ENCODE measurements at places on chromosomes 4 and X. TPM values are rescaled to one million over a fixed set of nuclear protein-coding genes. Genes with fewer than 3 reads are reported as not detected.

DNA sequence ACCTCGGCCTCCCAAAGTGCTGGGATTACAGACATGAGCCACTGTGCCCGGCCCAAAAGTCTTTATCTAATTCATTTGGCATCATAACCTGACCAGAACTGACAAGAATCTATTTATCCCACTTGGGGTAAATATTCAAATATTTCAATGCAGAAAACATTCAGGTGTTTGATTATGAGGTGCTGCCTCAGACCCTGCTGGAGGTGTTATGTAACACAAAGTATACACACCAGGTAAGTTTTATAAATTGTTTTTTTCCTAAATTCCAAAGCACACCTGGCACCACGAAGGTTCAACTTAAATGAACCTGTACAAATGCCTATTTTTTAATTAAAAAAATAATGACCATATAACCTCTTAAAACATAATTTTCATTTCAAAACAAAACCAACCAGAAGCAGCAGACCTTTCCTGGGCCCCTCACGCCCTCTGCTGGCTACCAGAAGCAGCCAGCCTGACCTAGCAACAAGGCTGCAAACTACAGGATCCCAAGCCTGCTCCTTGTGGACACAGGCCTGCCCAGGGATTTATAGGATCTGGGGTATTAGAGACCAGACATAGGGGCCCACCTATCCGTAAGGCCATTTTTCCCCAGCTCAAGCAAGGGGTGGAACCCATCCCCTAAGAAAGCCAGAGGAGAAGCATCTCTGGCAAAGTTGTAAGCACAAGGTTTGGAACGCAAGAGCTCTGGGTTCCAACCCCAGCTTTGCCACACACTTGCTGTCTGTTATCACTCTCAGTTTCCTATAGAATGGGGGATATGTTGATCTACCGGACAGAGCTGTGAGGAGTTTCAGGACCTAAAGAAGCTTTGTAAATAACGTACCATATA lies 11.7 kb downstream of the OTUD5 start:
- H3K27ac ChIP-seq: no peak overlapping the region
- no peaks in the 10 kb centered on the region for H3K27me3 ChIP-seq
- DNase-seq: peak; percentile 22
- H3K36me3 ChIP-seq: no peaks in the 10 kb centered on the region

- no peak overlapping the region for H3K27ac ChIP-seq
- no peaks in the 10 kb centered on the region for H3K4me1 ChIP-seq
- H3K4me3 ChIP-seq: no peak overlapping the region
- no peak for DNase-seq
- no peaks in the 10 kb centered on the region for H3K27me3 ChIP-seq
Measured at GRCh38 chrX:36908801-36909675, 99.1 kb upstream of the FAM47C start.

DNA sequence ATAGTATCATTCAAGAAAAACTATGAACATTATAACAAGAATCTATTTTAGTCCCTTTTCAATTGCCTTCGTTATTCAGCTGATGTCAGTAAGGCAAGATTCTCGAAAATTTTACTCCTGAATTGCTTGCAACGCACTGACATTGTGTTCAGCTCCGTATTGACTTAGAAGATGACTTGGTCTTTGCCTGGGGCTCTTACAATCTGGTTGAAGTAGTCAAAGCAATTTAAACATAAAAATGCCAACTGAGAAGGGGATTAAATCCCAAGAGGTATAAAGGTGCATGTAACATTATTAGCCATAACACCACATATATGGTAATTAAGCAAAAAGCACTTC lies 507.1 kb downstream of the CENPC start:
- no peak overlapping the region for H3K27ac ChIP-seq
- H3K27me3 ChIP-seq: no peaks in the 10 kb centered on the region
- no peaks in the 10 kb centered on the region for H3K36me3 ChIP-seq
- H3K4me3 ChIP-seq: no peak overlapping the region
- H3K4me1 ChIP-seq: no peaks in the 10 kb centered on the region

- H3K36me3 ChIP-seq: peaks cover 77% of the 10 kb centered on the region
- H3K27me3 ChIP-seq: no peaks in the 10 kb centered on the region
- no peak overlapping the region for H3K4me3 ChIP-seq
- no peaks in the 10 kb centered on the region for H3K4me1 ChIP-seq
- DNase-seq: no peak
Measured at GRCh38 chr4:48499551-48500066, 9.6 kb downstream of the ZAR1 start.

DNA sequence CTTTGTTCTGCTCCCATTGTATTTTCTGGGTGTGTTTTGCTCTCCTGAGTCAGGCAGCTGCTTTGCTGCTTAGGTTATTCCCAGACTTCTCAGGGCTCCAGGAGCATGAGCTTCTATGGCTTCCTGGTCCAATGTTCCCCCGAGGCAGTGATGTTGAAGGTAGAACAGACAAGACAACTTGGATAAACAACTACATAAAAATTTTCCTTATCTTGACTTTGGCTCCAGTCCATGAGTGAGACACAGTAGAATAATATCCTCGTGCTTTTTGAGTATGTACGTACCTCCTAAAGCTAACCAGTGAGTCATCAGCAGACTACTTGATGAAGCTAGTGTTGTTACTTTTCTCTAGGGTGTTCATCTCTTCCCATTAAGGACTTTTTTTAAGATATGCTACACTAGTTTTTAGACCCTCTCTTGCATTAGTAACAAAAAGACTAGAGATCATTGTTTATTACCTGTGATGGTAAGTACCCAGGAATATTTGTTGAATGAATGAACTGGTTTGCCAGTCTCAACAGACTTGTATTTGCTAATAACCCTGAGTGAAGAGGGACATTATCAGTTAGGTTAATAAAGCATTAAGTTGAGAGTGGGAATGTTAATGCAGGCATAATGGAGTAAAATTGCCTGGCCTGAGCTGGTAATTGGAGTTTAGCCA lies 131.9 kb downstream of the FHIP1A start:
- H3K4me1 ChIP-seq: peaks cover 7% of the 10 kb centered on the region
- H3K27ac ChIP-seq: no peak overlapping the region
- H3K4me3 ChIP-seq: no peak overlapping the region
- DNase-seq: no peak
- no peaks in the 10 kb centered on the region for H3K36me3 ChIP-seq
- no peaks in the 10 kb centered on the region for H3K27me3 ChIP-seq

- no peak overlapping the region for H3K4me3 ChIP-seq
- no peaks in the 10 kb centered on the region for H3K36me3 ChIP-seq
- no peak overlapping the region for H3K27ac ChIP-seq
- H3K27me3 ChIP-seq: no peaks in the 10 kb centered on the region
Measured at GRCh38 chr4:53235547-53235946, 130.3 kb downstream of the SCFD2 start.

DNA sequence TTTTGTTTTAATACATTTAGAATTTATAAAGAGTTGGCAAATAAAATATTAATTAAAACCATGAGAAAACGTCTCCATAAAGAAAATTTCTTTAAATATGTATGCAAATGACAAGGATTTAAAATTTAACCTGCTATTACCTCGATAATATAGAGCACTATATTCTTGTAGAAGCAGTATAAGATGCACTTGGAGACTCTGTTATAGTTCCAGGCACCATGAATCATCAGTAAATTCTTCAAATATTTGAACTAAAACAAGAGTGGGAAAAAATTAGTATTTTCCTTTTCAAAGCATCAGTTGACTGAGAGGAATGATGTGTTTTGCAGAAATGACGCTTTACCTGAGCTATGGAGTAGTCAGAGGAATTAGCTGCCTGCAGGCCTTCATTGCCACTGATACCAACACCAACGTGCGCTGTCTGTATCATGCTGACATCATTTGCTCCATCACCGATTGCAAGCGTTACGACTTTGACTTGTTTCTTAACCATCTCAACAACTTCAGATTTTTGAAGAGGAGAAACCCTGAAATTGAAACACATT lies 67.3 kb downstream of the SHISA3 start:
- no peak for DNase-seq
- H3K36me3 ChIP-seq: peaks cover 35% of the 10 kb centered on the region
- no peak overlapping the region for H3K27ac ChIP-seq
- H3K4me1 ChIP-seq: no peaks in the 10 kb centered on the region
- H3K4me3 ChIP-seq: no peak overlapping the region
- no peaks in the 10 kb centered on the region for H3K27me3 ChIP-seq

- no peak overlapping the region for H3K27ac ChIP-seq
- H3K4me3 ChIP-seq: no peak overlapping the region
- no peaks in the 10 kb centered on the region for H3K27me3 ChIP-seq
- H3K36me3 ChIP-seq: no peaks in the 10 kb centered on the region
Measured at GRCh38 chrX:26373829-26374228, 157.9 kb downstream of the MAGEB5 start.

GRCh38 chr4:130850019-130850524 lies 1754.1 kb downstream of the C4orf33 start:
- no peaks in the 10 kb centered on the region for H3K36me3 ChIP-seq
- no peaks in the 10 kb centered on the region for H3K4me1 ChIP-seq
- no peak overlapping the region for H3K4me3 ChIP-seq
- no peak for DNase-seq

GRCh38 chr4:1628892-1629698 lies 55.0 kb downstream of the FAM53A start:
- DNase-seq: peak; percentile 56
- no peaks in the 10 kb centered on the region for H3K36me3 ChIP-seq
- H3K4me3 ChIP-seq: no peak overlapping the region
- H3K27ac ChIP-seq: no peak overlapping the region
- peaks cover 9% of the 10 kb centered on the region for H3K4me1 ChIP-seq

- H3K4me1 ChIP-seq: no peaks in the 10 kb centered on the region
- no peak overlapping the region for H3K4me3 ChIP-seq
- DNase-seq: peak; percentile 6
- peaks cover 24% of the 10 kb centered on the region for H3K27me3 ChIP-seq
- H3K36me3 ChIP-seq: no peaks in the 10 kb centered on the region
Measured at GRCh38 chr4:7411896-7412553, 22.7 kb downstream of the PSAPL1 start.

- no peaks in the 10 kb centered on the region for H3K27me3 ChIP-seq
- peak within 1 kb of the TSS; percentile 80 for H3K4me3 ChIP-seq
- peak within 1 kb of the TSS; percentile 87 for H3K27ac ChIP-seq
- H3K36me3 ChIP-seq: no peaks in the 10 kb centered on the region
- peak; percentile 79 for DNase-seq
Measured at GRCh38 chr4:156971676-156972378, at the start of gene PDGFC. Gene PDGFC, minus strand, starts transcription at chr4:156971799. Its CDS starts 896 bp downstream, at chr4:156970903.

- H3K4me3 ChIP-seq: no peak overlapping the region
- no peaks in the 10 kb centered on the region for H3K4me1 ChIP-seq
- H3K27ac ChIP-seq: no peak overlapping the region
- no peaks in the 10 kb centered on the region for H3K27me3 ChIP-seq
- no peak for DNase-seq
Measured at GRCh38 chr4:143357161-143357845, 20.6 kb downstream of the GAB1 start.

- DNase-seq: peak; percentile 52
- H3K36me3 ChIP-seq: no peaks in the 10 kb centered on the region
- H3K4me1 ChIP-seq: peaks cover 30% of the 10 kb centered on the region
- peak overlapping the region; percentile 69 for H3K27ac ChIP-seq
- H3K4me3 ChIP-seq: no peak overlapping the region
Measured at GRCh38 chr4:123785538-123785937, 388.9 kb downstream of the SPRY1 start.

- peaks cover 7% of the 10 kb centered on the region for H3K4me1 ChIP-seq
- H3K36me3 ChIP-seq: no peaks in the 10 kb centered on the region
- no peak overlapping the region for H3K4me3 ChIP-seq
- H3K27ac ChIP-seq: no peak overlapping the region
- DNase-seq: no peak
- H3K27me3 ChIP-seq: peaks cover 59% of the 10 kb centered on the region
Measured at GRCh38 chr4:153000076-153000420, 63.9 kb downstream of the FHDC1 start.

DNA sequence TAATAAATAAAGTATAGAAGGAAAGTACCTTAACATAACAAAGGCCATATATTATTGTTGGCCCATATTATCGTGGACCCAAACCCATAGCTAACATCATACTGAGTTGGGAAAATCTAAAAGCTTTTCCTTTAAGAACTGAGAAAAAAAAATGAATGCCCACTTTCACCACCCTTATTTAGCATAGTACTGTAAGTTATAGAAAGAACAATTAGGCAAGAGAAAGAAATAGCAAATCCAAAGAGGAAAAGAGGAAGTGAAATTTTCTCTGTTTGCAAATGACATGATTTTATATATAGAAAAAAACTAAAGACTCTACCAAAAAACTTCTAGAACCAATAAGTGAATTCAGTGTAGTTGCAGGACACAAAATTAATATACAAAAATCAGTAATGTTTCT lies 1854.6 kb downstream of the PCDH7 start:
- DNase-seq: no peak
- H3K4me3 ChIP-seq: no peak overlapping the region
- no peaks in the 10 kb centered on the region for H3K4me1 ChIP-seq
- H3K36me3 ChIP-seq: no peaks in the 10 kb centered on the region
- H3K27me3 ChIP-seq: no peaks in the 10 kb centered on the region
- H3K27ac ChIP-seq: no peak overlapping the region

DNA sequence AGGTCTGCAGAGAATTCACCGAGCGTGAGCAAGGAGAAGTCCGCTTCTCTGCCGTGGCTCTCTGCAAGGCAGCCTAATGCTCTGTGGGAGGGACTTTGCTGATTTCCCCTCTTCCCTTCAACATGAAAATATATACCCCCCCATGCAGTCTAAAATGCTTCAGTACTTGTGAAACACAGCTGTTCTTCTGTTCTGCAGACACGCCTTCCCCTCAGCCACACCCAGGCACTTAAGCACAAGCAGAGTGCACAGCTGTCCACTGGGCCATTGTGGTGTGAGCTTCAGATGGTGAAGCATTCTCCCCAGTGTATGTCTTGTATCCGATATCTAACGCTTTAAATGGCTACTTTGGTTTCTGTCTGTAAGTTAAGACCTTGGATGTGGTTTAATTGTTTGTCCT lies 11.3 kb downstream of the UCHL1 start:
- H3K27ac ChIP-seq: no peak overlapping the region
- no peaks in the 10 kb centered on the region for H3K27me3 ChIP-seq
- H3K4me1 ChIP-seq: no peaks in the 10 kb centered on the region

DNA sequence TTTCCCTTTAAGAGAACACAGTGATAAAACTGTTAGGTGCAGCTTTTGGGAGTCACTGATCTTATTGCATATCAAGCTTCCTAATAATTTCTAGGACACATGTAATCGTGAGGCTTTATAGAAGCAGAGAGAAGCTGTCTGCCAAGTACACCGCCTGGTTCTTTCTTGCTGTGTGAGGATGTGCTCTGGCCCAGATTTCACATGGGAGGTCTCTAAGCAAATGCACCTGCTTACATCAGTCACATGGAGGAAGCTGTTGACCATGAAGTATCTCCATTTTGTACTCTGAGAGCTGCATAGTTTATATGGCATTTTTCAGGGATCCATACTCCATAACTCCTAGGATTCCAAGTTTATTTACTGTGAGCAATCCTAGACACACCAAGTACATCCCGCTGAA lies 37.1 kb downstream of the RGS12 start:
- H3K4me3 ChIP-seq: no peak overlapping the region
- H3K36me3 ChIP-seq: no peaks in the 10 kb centered on the region
- no peak overlapping the region for H3K27ac ChIP-seq
- H3K4me1 ChIP-seq: peaks cover 39% of the 10 kb centered on the region

The CSAG3 gene
- not detected for total RNA-seq

The LNX1 gene
- total RNA-seq: 9.5 TPM

The RAB33A gene
- 0.41 TPM for total RNA-seq

The SETD7 gene
- total RNA-seq: 50.7 TPM

The SRPX gene
- total RNA-seq: 55.9 TPM

The TGIF2LX gene
- not detected for total RNA-seq

The ERAS gene
- total RNA-seq: not detected

The FAM47A gene
- not detected for total RNA-seq

The CABS1 gene
- not detected for total RNA-seq
